ENCODE measurements at places on chromosomes 3 and 15.
A peak's percentile ranks its signal among the peaks of the same experiment; 100 is the strongest.

- no peaks in the 10 kb centered on the region for H3K36me3 ChIP-seq
- peaks cover 13% of the 10 kb centered on the region for H3K4me1 ChIP-seq
- no peak for DNase-seq
These were observed 106.3 kb downstream of the STAG1 start for GRCh38 chr3:136645915-136646314.

- H3K27me3 ChIP-seq, result no peaks in the 10 kb centered on the region
- no peak for DNase-seq
- no peak overlapping the region for H3K4me3 ChIP-seq
- peak overlapping the region; percentile 79 for H3K27ac ChIP-seq
- no peaks in the 10 kb centered on the region for H3K36me3 ChIP-seq
- H3K4me1 ChIP-seq, result peaks cover 36% of the 10 kb centered on the region
These were observed 34.6 kb downstream of the THSD4 start for GRCh38 chr15:71149646-71150557.

GRCh38 chr15:75076277-75076676 is 52.9 kb downstream of the PPCDC start:
- no peak for DNase-seq
- no peak overlapping the region for H3K4me3 ChIP-seq
- no peaks in the 10 kb centered on the region for H3K27me3 ChIP-seq

- no peaks in the 10 kb centered on the region for H3K27me3 ChIP-seq
- no peak overlapping the region for H3K4me3 ChIP-seq
- no peak overlapping the region for H3K27ac ChIP-seq
- DNase-seq, result no peak
- no peaks in the 10 kb centered on the region for H3K4me1 ChIP-seq
These were observed 589.4 kb downstream of the NLGN1 start for GRCh38 chr3:173986861-173987410.

Data from gastrocnemius medialis (tissue), 4 donors.